CD4-positive, alpha-beta T cell (primary cell): ENCODE measurements at places on chromosomes 12 and 14. TPM values are rescaled to one million over a fixed set of nuclear protein-coding genes. Genes with fewer than 3 reads are reported as not detected.

DNA sequence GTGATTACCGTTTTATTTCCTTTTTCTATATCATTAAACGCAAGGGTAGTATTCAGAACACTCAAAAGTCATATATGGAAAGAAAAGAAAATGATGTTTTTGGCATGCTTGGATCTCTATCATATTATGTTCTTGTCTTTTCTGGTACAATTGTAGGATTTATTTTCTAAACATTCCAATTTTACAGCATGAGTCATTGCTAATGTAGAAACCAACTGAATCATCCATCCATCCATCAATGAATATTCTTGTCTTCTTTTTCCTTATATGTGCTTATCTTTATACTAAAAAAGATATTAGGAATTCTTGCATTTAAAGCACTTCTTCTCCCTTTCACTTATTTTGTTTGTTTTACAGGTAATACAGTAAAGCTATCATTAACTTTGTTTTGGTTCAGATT is 20.4 kb upstream of the AMIGO2 start:
- DNase-seq, result no peak
- H3K4me3 ChIP-seq, result no peak overlapping the region
- no peaks in the 10 kb centered on the region for H3K4me1 ChIP-seq
- no peaks in the 10 kb centered on the region for H3K27me3 ChIP-seq

DNA sequence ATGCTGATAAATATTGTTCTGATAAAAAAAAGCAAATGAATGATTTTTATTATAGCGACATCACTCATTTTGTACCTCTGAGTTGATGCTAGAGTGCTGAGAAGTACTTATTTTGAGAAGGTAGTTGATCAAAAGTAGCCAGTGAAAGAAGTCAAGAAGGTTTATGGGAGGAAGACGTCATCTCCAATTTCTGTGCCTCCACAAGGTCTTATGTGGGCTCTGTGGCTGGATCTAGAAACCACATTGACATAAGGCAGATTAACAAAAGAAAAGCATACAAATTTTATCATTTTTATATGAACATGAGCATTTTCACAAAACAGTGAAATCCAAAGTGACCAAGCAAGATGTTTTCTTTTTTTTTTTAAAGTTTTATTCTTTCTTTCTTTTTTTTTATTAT is 289.5 kb upstream of the FAR2 start:
- no peak overlapping the region for H3K27ac ChIP-seq
- H3K4me1 ChIP-seq, result no peaks in the 10 kb centered on the region
- no peaks in the 10 kb centered on the region for H3K36me3 ChIP-seq

Gene DYNLL1
- total RNA-seq, result 23.6 TPM

Gene HELB
- 33.8 TPM for total RNA-seq

DNA sequence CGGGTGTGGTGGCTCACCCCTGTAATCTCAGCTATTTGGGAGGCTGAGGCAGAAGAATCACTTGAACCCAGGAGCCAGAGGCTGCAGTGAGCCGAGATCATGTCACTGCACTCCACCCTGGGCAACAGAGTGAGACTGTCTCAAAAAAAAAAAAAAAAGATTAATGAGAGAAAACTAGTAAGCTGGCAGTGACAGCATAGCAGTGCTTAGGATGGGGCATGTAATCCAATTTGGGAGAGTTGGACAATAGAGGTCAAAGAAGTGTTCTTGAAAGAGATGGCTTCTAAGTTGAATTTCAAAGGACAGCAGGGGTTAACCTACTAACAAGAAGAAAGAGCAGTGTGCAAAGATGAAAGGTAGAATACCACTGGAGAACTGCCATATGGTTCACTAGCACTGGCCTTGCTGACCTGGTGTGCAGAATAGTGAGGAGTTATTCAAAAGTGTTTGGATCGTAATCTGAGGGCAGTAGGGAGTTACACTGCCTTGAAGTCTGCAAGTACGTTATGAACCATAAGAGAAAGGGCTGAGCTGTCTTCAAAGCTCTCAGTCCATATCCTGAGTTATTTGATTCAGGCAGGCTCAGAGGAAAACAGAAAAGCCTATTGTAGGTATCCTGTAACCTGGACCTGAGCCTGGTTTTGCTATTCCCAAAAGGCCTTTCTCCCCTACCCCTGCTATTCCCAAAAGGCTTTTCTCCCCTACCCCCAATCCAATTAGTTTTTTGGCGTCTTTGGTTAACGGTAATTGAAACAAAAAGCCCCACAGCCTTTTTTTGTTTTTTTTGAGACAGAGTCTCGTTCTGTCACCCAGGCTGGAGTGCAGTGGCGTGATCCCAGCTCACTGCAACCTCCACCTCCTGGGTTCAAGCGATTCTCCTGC is 3.4 kb downstream of the XPOT start:
- H3K27ac ChIP-seq, result no peak overlapping the region
- H3K36me3 ChIP-seq, result peaks cover 21% of the 10 kb centered on the region
- H3K27me3 ChIP-seq, result no peaks in the 10 kb centered on the region
- no peak for DNase-seq

DNA sequence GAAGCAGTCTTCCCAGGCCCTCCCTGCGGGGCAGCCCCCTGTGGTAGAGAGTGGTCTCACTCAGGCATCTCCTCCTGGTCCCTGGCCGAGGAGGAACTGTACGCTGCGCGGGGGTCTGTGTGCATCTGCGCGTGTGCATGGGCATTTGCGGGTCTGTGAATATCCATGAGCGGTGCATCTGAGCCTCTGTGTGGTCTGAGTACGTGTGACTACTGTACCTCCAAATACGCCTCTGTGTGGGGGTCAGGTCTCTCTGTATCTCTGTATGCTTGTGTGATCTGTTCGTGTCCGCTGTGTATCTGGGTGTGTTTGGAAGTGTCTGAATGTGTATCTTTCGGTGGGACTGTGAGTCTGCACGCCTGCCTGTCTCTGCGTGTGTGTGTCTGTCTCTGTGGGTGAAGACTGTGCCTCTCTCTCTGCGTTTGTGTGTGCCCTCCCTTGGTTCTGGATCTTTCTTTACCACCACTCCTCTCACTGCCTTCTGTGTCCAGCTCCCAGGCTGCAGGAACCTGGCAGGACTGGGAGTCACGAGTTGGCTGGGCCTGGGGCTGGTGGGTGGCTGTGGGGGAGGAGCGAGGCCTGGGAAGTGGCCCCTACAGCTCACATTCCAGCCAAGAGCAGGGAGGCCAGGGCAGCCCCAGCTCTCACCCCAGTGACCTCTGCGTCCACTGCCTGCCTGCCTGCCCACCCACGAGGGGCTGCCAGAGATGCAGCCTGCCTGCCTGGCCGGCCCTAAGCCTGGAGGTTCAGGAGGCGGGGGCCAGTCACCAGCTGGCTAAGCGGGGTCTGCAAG is 1.1 kb upstream of the PGF start:
- H3K4me3 ChIP-seq, result no peak overlapping the region
- peaks cover 15% of the 10 kb centered on the region for H3K4me1 ChIP-seq
- no peak for DNase-seq
- H3K27ac ChIP-seq, result no peak overlapping the region
- H3K27me3 ChIP-seq, result peaks cover 8% of the 10 kb centered on the region

GRCh38 chr12:2324387-2324786 is 271.6 kb downstream of the CACNA1C start:
- H3K4me3 ChIP-seq, result no peak overlapping the region
- H3K4me1 ChIP-seq, result no peaks in the 10 kb centered on the region
- no peaks in the 10 kb centered on the region for H3K36me3 ChIP-seq
- no peak for DNase-seq
- H3K27me3 ChIP-seq, result peaks cover 12% of the 10 kb centered on the region

DNA sequence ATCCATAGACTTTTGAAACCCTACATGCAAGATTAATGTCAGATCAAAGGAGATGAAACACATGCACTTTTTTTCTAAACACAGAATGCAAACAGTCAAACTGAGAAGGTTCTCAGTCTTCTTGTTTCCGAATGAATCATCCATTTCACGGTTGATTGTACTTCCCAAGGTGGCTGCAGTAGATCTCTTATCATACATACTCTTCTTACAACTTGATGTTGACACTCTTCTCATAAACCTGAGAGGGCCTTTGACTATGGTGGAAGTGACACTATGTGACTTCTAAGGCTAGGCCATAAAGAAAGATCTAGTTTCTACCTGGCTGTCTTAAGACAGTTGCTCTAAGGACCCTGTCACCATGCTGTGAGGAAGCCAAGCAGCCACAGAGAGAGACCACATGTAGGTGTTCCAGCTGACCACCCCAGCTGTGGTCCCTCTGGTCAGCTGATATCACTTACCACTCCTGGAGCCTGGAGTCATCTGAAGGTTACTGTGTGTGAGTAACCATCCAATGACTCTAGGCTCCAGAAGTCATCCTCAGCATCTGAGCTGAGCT is 67.2 kb upstream of the HMGA2 start:
- no peak for DNase-seq
- H3K4me3 ChIP-seq, result no peak overlapping the region
- H3K4me1 ChIP-seq, result no peaks in the 10 kb centered on the region
- no peak overlapping the region for H3K27ac ChIP-seq

Gene SLC35F4
- not detected for total RNA-seq

DNA sequence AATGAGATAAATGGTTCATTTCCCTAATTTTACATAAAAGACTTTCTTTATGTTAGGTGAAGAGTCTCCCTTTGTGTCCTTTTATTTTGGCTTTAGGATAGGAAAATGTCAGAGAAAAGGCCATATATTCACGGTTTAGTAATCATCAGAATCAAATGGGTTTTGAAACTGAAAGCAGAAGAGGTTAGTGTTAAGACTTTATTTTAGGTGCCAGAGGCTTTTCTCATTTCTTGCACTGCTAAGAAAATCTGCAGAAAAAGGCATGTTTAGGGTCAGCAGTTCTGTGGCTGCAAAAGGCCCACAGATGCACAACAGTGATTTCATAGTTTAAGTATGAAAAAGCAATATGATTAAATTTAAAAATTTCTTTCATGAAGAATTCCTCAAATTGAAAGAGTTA is 80.4 kb upstream of the SINHCAF start:
- no peaks in the 10 kb centered on the region for H3K36me3 ChIP-seq
- H3K4me3 ChIP-seq, result no peak overlapping the region
- no peaks in the 10 kb centered on the region for H3K4me1 ChIP-seq

GRCh38 chr12:65602253-65602609 is 222.1 kb upstream of the HMGA2 start:
- H3K27me3 ChIP-seq, result peaks cover 2% of the 10 kb centered on the region
- H3K4me1 ChIP-seq, result no peaks in the 10 kb centered on the region
- H3K27ac ChIP-seq, result no peak overlapping the region
- DNase-seq, result no peak

- DNase-seq, result no peak
- no peaks in the 10 kb centered on the region for H3K27me3 ChIP-seq
- H3K27ac ChIP-seq, result no peak overlapping the region
- no peaks in the 10 kb centered on the region for H3K4me1 ChIP-seq
- H3K36me3 ChIP-seq, result no peaks in the 10 kb centered on the region
These were observed 345.3 kb downstream of the RPL10L start for GRCh38 chr14:46306267-46306666.

GRCh38 chr12:25716842-25717241 is 163.8 kb upstream of the LMNTD1 start:
- H3K27me3 ChIP-seq, result no peaks in the 10 kb centered on the region
- no peaks in the 10 kb centered on the region for H3K36me3 ChIP-seq
- H3K27ac ChIP-seq, result no peak overlapping the region
- H3K4me3 ChIP-seq, result no peak overlapping the region

Gene SMARCD1
- 78.9 TPM for total RNA-seq

- no peak overlapping the region for H3K4me3 ChIP-seq
- no peaks in the 10 kb centered on the region for H3K36me3 ChIP-seq
- DNase-seq, result no peak
- no peak overlapping the region for H3K27ac ChIP-seq
These were observed 309.7 kb downstream of the TMEM132D start for GRCh38 chr12:129594098-129594497.

Gene IL22
- not detected for total RNA-seq

Gene C12orf54
- total RNA-seq, result not detected

Gene GPR135
- 0.91 TPM for total RNA-seq

DNA sequence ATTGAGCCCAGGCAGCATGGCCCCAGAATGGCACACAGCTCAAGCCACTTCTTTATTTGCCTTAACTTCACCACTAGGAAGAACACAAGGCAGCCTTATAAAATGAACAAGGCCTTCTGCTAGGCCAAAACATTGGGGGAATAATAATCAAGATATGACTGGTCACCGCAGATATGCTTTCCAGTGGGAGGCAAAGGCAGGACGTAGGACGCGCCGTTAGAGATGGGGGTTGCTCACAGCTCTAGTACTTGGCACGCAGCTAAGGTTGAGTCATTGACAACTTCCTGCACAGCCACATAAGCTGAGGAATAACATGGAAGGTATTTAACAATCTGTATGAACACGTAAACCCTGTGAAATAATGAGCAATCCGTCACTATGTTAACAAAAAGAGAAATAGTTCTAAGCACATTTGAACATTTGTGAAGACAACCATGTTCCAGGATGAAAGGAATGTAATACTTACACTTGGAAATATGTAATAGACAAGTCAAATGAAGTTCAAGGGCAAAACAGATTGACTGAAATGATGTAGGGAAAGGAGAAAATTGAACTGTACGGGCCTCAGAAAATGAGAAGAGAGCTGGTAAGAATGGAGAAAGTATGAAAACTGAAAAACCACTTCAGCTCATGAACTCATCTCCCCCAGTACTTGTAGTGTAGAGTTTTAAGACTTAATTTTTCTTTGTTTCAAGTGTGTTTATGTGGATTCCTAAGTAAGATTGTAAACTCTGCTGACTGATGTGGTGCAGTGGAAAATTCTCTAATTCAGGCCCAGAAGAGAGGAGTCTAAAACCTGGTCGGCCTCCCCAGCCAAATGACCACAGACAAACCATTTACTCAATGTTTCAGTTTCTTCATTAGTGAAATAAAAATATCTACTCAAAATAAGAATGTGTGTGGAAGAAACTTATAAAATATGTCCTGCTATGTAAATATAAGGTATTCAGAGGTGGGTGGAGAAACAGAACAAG is 59.3 kb upstream of the CCDC91 start:
- no peak overlapping the region for H3K4me3 ChIP-seq
- no peaks in the 10 kb centered on the region for H3K4me1 ChIP-seq
- DNase-seq, result no peak
- H3K27ac ChIP-seq, result no peak overlapping the region

GRCh38 chr12:110079477-110080400 is 31.4 kb upstream of the C12orf76 start:
- peak overlapping the region; percentile 84 for H3K27ac ChIP-seq
- no peaks in the 10 kb centered on the region for H3K27me3 ChIP-seq

GRCh38 chr14:41285186-41285748 is 321.4 kb upstream of the LRFN5 start:
- H3K36me3 ChIP-seq, result no peaks in the 10 kb centered on the region
- no peak for DNase-seq
- H3K27me3 ChIP-seq, result no peaks in the 10 kb centered on the region
- no peak overlapping the region for H3K27ac ChIP-seq
- no peak overlapping the region for H3K4me3 ChIP-seq

- H3K4me3 ChIP-seq, result no peak overlapping the region
- no peak for DNase-seq
- H3K36me3 ChIP-seq, result peaks cover under 1% of the 10 kb centered on the region
These were observed 37.6 kb downstream of the CORO1C start for GRCh38 chr12:108693751-108694150.
